NT2/D1 (cell line): ENCODE measurements at places on chromosomes 6 and 20.

DNA sequence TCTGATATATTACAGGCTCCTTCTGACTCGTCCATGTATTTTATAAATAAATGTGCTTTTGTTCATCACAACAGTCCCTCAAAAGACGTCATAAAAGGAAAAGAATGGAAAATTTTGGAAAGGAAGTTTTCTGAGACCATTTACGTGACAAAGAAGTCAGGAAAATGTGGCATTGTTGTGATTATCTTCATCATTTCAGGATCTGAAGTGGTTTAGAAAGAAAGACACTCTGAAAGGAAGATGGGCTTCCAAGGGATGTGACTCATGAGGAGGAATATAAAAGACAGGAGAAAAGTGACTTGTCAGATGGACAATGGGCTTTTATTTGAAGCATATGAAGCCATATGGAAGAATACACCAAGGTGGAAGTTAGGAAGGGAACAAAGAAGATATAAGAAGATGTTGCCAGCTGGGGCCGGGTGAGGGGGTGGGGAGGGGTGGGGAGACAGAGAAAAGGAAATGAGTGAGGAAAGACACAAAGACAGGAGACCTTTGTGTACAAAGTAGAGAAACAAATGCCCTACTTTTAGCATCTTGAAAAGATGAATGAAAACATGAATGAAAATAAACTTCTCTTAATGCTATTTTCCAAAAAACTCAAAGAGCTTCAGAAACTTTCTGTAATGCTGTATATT is 190.3 kb upstream of the PREP start:
- DNase-seq = no peak

- DNase-seq = no peak
Measured at GRCh38 chr20:59462249-59462648, 142.1 kb upstream of the PHACTR3 start.

GRCh38 chr6:130453230-130453629 is 87.4 kb downstream of the TMEM200A start:
- DNase-seq = no peak

- no peak for DNase-seq
Measured at GRCh38 chr6:10248378-10248843, 166.5 kb downstream of the TFAP2A start.

GRCh38 chr6:131787766-131788712 is 19.8 kb upstream of the ENPP1 start:
- DNase-seq = no peak

DNA sequence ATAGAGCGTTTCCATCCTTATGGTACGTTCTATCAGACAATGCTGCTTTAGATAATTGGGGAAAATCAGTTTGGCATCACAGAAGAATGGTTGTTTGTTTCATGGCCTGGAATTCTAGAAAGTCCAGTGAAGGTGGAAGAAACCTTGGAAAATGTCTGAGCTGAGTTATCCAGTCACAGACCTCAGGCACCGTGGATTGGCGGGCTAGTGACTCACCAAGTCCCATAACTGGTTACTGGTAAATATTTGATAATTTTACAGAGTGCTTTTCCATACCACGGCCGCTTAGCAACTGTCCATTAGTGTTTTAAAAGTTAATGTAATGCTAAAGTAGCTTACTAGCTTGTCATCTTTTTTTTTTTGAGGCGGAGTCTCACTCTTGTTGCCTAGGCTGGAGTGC is 99.4 kb downstream of the SLC35B3 start:
- no peak for DNase-seq

DNA sequence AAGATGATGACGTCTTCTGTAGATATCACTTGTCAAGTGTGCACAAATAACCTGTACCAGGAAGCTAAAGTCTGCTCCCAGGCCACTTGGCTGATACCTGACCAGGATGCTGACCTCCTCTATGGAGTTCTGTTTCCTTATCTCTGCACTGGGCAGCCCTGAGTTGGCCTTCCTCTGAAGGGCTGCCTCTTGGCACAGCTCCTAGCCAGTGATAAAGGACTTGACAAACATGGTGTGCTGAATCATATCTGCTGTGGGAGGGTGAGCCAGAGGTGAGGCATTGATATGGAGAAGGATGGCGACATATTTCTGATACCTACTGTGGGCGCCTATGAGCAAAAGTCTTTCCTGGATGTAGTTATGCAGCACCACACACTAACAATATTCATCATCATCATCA is 32.8 kb upstream of the FOXA2 start:
- DNase-seq = no peak

DNA sequence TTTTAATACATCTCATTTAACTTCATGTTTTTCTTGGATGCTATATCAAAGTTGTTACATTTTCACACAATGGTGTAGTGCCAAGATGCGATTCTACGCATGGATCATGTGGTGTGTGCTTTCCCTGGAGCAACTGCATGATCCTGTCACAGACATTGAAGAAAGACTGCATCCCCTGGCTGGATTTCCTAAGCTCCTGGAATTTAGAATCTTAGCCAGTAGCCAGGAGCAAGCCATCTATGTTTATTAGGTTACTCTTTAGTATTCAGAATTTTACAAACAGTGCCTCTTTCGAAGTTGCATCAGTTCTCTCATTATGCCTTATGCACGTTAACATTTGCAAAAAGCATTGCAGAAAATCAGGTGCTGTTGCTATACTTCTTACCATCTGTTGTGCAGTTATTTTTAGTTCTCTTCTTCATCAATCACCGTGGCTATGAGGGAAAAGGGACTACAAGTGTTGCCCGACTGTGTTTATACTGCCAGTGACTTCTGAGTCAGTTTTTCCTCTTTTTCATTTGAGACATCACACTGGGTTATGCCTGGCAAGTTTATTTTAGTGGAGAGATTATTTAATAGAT is 584.2 kb downstream of the BCKDHB start:
- no peak for DNase-seq

DNA sequence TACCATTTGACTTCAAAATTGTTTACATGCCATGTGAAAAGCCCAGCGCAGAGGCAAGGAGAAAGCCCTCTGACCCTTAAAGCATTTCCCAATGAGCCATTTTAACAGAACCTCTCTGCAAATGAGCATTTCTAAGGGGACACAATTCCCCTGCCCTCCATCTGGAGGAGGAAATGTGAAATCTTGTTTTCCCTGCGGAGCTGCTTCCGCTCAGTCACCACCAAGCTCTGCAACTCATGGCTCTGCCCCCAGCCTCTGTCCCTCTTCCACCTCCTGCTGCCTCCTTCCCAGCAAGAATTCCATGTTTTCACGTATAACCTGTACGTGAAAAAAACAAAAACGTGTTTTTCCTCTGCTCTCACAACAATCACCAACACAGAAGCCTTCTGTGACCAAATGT is 12.3 kb downstream of the RIN2 start:
- no peak for DNase-seq

- DNase-seq = no peak
Measured at GRCh38 chr20:41507436-41507835, 110.7 kb downstream of the CHD6 start.

DNA sequence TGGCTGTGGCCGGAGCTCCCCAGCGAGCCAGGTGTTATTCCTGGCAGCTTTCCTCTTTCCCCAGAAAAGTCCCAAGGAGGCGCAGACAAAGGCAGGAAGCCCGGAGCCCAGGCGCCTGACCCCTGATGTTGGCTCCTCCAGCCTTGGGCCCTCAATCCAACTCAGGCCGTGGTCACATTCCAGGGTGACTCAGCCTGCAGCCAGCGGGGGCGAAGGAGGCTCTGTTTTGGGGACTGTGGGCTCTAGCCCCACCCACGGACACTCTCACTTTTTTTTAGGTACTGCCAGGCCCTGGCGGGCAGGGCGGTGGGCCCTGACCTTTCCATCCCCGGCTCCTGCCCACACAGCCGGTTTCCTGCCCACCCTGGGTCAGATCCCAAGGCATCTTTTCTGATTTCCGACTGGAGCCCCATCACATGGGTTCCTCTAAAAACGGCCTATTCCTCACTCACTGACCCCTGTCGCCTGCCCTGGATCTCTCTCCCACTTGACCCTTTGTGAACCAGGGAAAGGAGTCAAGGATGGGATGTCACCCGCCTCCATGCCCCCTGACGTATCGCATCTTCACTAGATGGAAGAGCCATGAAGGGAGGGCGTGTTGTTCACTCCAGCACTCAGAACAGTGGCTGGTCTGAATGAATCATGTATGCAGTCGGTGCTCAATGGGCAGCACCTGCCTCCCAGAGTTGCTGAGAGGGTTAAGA is 5.5 kb downstream of the PTGIS start:
- peak; percentile 40 for DNase-seq

DNA sequence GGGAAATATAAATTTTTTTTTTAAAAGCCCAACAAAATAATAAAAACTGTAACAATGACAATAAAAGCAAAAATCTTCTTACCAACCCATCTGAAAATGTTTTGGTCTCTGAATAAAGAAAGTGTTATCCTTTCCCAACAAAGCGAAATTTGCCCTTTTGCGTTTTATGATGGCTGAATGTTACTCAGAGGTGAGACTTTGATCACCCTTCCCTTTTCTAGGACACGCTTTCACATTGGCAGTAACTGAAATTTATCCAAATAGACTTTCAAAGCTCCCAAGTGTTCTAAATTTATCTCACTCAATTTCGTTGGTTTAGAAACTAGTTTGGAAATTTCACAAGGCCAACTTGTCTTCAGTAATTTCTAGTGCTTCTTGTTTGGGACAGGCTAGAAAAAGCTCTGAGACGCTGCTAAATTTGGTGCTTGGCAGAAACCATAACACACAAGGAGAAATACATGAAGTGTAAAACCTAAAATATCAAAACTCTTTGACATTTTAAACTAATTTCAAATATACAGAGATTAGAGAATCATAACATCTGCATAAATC is 354.5 kb upstream of the CITED2 start:
- DNase-seq = no peak
